Aortic smooth muscle cell (primary cell): ENCODE measurements at places on chromosomes 5 and 9. TPM values are rescaled to one million over a fixed set of nuclear protein-coding genes. Genes with fewer than 3 reads are reported as not detected.

Gene CCDC180
- 2.7 and 4.5 TPM in 2 replicates for total RNA-seq

Gene HMCN2
- 0.06 and 0.13 TPM in 2 replicates for total RNA-seq

Gene RNF44
- 1.2 and 2.0 TPM in 2 replicates for total RNA-seq

Gene FREM1
- total RNA-seq: 0.13 and 0.56 TPM in 2 replicates

Gene TRPM3
- total RNA-seq: 3.3 and 10.9 TPM in 2 replicates

Gene PCDHA4
- total RNA-seq: 0.26 and 0.37 TPM in 2 replicates

Gene PCDHB6
- total RNA-seq: 0.13 and 0.37 TPM in 2 replicates

Gene FAT2
- under 0.01 and 0.13 TPM in 2 replicates for total RNA-seq

Gene SV2C
- under 0.01 TPM in 1 of 2 replicates, not detected in the other for total RNA-seq

Gene DOCK2
- 0.13 and 0.31 TPM in 2 replicates for total RNA-seq

Gene PFN3
- total RNA-seq: not detected in 2 replicates

Gene KLF9
- 36.7 and 55.9 TPM in 2 replicates for total RNA-seq

Gene ABO
- not detected in 2 replicates for total RNA-seq

Gene WDR31
- total RNA-seq: 2.1 and 2.9 TPM in 2 replicates
